Hindlimb muscle (tissue), 1 donor: ENCODE measurements at places on chromosomes 2 and 18. TPM values are rescaled to one million over a fixed set of nuclear protein-coding genes. Genes with fewer than 3 reads are reported as not detected.

The RNU2-63P gene
- polyA plus RNA-seq, result not detected

GRCh38 chr2:24276349-24276899 lies 83.9 kb downstream of the ITSN2 start:
- no peak for DNase-seq

DNA sequence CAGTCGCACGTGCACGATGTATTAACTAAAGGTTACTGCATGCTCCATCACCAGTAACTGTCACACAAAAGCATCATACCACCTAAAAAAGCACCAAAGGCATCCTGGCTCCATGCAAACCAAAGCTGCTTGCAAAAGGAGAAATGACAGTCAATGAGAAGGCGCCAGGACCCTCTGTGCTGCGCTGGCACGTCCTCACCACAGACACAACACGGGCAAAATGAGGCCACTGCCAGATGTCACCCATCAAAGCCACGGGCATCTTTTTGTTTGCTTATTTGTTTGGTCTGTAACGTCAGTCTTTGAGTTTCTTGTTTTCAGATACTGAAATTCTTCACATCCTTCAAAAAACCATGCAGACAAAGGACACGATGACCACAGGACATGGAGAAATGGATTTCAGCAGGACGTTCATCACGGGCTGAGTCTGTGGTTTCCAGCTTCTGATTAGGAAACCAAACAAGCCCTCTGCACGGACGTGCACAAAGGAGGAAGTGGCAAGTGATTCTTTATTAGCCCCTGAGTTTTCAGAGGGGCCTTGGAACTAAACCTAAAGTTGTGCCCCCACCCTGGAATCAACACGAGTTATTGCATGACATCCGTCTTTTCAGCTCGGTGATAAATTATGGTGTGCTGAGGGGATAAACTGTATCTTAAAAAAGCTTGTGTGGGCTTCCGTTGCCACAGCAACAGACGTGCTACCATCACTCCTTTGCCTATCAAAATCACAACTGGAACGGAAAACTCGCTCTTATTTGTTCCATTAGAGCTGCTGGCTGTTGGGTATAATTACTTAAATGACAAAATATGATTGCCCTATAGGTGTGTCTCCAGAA lies 181.8 kb downstream of the EIPR1 start:
- no peak for DNase-seq

DNA sequence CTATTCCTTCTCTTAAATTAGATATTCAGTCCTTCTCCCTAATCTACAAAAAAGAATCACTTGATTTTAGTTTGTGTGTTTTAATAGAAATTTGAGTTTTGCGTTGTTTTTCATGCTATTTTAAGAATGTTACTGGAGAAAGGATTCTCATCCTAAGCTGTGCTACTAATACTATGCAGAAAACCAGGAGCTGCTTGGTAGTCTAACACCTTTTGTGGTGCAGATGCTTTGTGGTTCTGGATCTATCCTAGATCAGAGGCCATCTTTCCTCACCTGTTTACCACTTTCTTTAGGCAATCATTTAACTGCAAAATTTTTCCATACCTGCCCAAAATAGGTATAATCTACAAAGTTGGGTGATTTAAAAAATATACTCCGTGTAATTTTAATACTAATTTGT lies 823.6 kb downstream of the CPS1 start:
- DNase-seq, result no peak

The NFATC1 gene
- polyA plus RNA-seq, result 12.8 TPM

- no peak for DNase-seq
These were observed 62.2 kb downstream of the GALNT14 start for GRCh38 chr2:31075941-31076590.

GRCh38 chr2:25314514-25315315 lies 27.0 kb downstream of the DNMT3A start:
- DNase-seq, result peak; percentile 80

DNA sequence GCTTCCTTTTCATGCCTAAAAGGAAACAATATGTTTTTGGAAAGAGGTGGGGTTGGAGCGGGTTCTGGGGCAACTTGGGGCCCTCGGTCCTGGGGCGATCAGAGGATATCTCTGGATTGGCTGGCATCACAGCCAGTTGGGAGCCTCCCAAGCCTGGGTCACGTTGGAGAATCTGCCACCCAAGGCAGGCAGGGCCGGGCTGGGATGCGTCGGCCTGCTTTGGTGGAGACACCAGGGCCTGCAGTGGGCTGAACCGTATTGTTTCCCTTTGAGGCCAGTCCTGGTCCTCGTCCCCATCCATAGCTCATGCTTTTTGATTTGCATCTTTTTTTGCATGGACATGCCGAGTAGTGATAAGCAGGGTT lies 235.8 kb downstream of the ATAD2B start:
- no peak for DNase-seq

- DNase-seq, result peak; percentile 17
These were observed 108.6 kb downstream of the EHBP1 start for GRCh38 chr2:62814123-62814522.

DNA sequence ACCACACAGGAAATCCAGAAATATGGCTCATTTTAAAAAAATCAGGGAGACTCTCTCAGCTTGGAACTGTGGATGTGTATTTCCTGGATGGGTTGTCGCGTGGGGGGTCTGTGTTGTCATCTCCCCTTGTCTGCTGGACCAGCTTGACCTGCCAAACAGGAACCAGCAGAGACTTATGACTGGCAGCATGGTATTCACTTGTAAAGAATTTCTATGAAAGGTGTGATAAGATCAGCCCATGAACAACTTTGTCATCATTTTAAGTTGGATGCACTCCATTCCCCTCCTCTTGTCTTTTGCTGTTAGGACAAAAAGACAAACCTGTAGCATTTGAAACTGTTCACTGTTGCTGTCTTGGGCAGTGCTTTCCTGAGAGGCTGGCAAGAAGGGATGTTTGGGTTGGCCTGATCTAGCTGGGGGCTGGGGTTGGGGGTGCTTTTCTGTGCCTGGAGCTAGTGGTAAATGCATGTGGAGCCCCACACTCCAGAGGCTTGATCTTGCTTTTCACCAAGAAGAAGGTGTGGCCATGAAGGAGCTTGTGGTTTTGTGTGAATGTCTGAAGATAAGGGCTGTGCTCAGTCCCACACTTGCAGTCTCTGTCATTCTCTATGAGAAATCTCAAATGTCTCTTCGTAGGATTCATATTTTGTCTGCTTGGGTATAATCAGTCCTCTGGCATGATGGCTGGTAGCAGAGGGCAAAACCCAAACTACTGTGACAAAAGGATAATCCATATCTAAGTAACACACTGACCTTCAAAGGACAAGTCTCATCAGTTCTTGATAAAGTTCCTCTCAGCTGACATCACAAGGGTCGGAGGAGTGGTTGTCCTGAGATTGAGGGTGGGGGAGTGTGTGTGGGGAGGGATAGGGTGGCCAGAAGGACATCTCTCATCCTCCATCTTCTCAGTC lies 39.0 kb downstream of the RALB start:
- no peak for DNase-seq

DNA sequence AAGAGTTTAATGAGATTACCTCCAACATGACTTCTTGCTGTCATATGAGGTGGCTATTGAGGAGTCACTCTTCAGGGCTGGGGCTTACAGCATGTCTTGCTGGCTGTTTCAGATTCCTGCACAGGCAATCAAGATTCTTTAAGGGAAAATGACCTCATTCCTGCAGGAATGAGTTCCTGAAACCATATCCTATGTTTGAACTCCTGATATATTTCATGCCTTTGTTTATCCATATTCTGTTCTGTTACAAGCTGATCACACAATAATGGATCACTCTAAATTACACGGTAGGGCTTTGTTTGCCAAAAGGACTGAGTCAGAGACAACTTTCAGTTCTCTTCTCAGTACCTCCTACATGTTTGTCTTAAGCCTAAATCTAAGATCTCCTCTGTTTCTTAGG lies 879.8 kb upstream of the PIK3C3 start:
- DNase-seq, result no peak

- DNase-seq, result no peak
These were observed 4.6 kb upstream of the SEH1L start for GRCh38 chr18:12943215-12943614.

DNA sequence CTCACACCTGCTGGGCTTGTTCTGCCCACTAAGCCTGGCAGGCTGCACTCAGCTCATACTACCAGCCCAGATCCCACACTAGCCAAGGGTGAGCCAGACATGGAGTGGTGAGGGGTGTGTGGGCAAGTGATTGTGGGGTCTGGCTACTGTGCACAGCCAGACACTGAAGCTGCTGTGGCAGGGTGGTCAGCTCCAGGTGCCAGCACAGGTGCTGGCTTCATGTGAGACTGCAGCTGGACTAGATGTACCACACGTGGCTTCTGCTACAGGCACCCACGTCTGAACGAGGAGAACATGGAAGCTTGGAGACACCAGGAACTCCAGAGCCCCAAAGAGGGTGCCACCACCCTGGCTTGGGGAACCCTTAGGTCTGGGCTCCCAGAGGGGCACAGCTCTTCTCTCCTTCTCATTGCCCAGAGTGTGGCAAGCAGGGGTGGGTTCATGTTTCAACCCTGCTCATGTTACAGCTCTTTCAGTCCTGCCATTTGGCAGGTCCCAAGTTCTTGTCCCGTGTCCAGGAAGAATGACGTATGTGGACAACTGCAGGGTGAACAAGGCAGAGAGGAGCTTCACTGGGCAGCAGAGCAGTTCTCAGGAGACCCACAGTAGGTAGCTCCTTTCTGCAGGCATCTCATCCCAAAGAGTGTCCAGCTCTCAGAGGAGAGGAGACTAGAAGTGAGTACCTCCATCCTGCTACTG lies 1624.2 kb upstream of the TMEFF2 start:
- DNase-seq, result no peak
